Cortex of kidney (tissue), 1 donor: ENCODE measurements at places on chromosomes 7 and 10.

- no peak for DNase-seq
Measured at GRCh38 chr10:75234683-75235374, 928 bp downstream of the COMTD1 start.

DNA sequence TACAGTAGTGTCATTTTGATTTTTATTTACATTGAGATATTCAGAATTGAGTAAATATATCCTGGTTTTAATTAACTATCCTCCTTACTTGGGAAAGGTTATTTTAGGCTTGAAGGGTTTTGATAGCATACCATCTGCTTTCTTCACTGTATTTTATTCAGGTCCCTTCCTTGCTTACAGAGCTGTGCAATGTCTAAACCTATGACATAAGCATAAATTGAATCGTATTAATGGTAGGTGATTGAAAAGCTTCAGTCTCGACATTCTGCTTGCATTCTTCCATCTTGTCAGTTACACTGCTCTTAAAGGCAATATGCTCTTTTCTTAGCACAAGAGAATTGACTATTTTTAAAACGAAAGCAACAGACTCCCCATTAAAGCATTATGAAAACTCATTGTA lies 102.5 kb downstream of the ARID5B start:
- DNase-seq: no peak

DNA sequence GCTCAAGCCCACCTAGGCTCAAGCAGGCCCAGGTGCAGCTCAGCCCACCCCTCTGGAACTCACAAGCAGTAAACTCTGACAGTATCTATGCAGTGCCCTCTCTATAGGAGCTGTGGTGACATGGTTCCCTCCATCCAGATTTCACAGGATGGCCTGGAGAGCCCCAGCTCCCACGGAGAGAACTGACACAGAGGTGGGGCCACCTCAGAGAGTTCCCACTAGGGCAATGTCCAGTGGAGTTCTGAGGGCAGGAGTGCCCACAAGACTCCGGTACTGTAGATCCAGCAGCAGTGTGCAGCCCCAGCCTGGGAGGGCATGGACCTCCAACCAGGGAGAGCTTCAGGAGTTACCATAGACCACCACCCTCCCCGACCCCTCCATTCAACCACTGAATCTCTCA lies 37.3 kb upstream of the CNPY1 start:
- no peak for DNase-seq

DNA sequence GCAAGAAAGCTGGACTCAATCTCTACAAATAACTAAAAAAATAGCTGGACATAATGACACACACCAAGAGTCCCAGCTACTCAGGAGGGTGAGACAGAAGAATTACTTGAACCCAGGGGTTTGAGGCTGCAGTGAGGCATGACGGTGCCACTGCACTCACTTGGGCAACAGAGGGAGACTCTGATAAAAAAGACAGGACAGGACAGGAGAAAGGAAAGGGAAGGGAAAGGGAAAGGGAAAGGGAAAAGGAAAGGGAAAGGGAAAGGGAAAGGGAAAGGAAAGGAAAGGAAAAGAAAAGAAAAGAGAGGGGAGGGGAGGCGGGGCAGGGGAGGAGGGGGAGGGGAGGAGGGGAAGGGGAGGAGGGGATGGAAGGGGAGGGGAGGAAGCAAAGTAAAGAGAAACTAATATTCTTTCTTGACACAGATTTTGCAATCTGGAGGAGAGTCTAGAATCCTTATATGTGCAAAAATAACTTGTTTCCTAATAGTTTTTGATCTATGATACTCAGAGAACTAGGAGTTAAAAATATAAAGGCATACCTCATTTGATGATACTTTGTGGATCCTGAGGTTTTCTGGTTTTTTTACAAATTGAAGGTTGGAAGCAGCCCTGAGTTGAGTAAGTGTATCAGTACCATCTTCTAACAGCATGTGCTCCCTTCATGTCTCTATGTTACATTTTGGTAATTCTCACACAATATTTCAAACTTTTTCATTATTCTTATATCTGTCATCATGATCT lies 8.0 kb downstream of the SAR1A start:
- DNase-seq: no peak

GRCh38 chr10:71233482-71233892 lies 21.1 kb downstream of the UNC5B start:
- DNase-seq: no peak

DNA sequence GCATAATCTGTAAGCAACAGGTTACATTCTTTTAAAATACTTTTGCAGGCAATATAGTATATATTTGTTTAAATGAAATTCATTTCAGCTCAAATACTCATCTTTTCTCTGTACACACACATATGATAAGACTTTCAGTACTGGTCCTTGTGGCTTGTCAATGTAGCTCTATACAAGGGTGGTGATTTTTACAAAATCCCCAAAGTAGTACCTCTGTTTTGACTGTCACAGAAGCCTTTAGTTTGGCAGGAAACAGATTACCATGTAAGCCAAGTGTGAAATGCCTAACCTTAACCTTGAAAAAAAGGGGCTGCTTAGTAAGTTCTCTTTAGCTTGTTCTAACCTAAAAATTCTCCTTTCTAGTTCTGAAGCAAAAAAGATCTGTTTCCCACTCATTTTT lies 87.9 kb downstream of the KCND2 start:
- no peak for DNase-seq

GRCh38 chr7:101140746-101141382 lies 13.4 kb upstream of the AP1S1 start:
- DNase-seq: no peak

- no peak for DNase-seq
Measured at GRCh38 chr10:128097783-128098182, 28.4 kb downstream of the MKI67 start.

- DNase-seq: no peak
Measured at GRCh38 chr10:44043646-44044375, 341.1 kb downstream of the CXCL12 start.

DNA sequence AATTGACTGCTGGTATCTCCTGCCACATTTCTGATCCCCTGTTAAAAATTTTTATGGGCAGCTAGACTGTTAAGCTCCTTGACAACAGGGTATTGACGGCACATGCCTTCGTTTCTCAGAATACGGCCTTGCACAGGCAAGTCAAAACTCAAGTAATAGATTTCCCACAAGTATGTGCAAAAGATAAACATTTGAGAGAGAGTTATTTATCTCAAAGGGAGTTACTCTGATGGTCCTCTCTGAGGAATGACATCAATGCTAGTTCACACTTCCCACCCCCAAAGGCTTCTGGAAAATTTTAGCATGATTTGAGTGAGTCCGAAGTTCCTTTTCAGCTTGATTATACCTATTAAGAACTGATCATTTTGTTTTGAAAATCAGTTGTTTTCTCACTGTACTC lies 71.9 kb downstream of the JCAD start:
- DNase-seq: no peak

- no peak for DNase-seq
Measured at GRCh38 chr10:110241407-110241806, 34.0 kb downstream of the MXI1 start.

DNA sequence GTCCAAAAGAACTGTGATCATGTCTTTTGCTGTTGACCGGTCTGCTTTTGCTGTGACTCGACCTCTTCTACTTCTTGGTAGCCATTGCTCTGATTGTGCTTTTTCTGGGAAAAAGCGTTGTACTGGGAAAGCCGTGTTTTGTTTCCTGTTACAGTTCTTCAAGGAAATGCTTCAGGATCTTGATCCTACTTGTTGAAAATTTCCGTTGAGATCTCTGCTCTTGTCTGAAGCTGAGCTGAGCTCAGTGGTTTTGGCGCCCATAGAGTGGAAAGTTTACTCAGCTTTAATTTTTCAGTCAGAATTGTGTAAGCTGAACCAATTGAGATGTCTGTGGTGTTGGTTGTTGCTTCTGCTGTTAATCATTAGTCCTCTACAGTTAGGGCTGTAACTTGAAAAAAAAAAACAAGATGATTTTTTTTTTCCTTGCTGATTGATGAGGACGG lies 302.2 kb downstream of the CCDC3 start:
- DNase-seq: no peak

GRCh38 chr10:91778485-91778884 lies 19.7 kb upstream of the TNKS2 start:
- DNase-seq: no peak

- DNase-seq: no peak
Measured at GRCh38 chr10:51462076-51462779, 237.2 kb downstream of the CSTF2T start.

- no peak for DNase-seq
Measured at GRCh38 chr7:47440320-47440719, 141.6 kb downstream of the TNS3 start.

GRCh38 chr10:88314362-88314761 lies 268.8 kb downstream of the RNLS start:
- no peak for DNase-seq

GRCh38 chr10:80444646-80445319 lies 9.3 kb upstream of the TSPAN14 start:
- DNase-seq: no peak

DNA sequence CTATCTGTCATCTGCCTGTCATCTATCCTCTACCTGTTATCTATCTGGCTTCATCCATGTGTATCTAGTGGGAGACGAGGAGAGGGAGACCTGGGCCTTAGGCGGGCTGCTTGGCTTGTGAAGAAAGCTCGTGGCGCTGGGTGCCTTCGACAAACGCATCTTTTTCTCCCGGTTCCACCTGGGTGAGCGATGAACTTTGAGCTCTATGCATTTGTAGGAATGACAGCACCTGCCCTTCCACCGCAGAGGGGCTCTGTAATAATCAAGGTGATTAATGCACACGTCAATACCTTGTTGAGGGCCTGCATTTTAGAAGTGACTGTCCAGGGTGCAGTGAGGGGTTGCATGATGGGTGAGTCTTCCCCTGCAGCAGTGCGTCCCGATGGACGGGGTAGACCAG lies 2.6 kb upstream of the VIPR2 start:
- DNase-seq: no peak

GRCh38 chr7:2110610-2111396 lies 121.9 kb downstream of the MAD1L1 start:
- DNase-seq: no peak

- no peak for DNase-seq
Measured at GRCh38 chr10:44020322-44021111, 364.4 kb downstream of the CXCL12 start.

DNA sequence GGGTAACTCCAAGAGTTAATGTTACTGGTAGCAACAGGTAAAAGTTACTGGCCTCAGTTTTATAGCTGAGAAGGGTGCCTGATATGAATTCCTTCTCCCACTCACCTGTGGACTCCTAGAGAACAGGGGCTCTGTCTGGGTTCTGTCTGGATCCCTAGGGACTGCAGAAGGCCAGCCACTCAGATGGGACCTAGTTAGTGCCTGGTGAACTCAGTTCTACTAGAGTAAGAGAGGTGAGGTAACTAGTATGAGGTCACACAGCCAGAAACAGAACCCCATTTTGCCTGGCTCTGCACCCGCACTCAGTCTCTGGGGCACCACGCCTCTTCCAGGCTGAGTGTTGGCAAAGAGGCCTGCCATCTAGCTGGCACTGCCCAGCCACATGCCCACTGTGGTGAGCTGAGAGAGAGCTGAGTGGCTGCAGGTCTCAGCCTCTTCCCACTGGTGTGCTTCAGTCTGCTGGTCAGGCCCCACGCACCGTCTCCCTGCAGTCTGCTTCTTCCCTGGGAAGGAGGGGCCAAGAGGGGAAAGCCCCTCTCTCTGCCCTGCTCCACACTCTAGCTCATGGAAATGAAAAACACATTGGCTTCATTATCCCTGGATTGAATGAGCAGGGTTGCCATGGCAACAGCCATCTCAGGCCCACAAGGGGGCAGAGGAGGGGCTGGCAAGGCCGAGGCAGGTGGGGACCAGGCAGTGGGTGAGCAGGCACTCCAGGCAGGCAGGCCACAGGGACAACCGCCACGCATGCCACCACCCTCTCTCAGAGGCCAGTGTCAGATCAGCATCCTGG lies 110.6 kb downstream of the ZMIZ1 start:
- no peak for DNase-seq

DNA sequence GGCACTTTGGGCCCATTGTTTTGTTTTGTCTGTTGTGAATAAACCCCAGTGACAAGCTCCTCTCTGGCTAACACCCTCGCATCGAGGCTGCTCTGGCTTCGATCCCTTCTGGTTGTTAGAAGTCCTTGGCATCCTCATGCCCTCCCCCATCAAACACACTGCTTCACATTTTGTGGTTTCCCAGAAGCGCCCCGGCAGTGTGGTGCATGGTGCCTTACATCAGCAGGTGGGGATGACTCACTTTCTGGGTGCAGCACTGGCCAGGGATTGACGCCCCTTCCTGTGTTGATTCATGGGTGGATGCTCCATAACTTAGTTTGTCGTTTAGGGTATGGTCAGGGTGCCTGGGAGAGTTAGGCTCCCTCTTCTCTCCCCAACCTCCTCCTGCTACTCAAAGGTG lies 51.4 kb downstream of the PLPP4 start:
- no peak for DNase-seq

- DNase-seq: no peak
Measured at GRCh38 chr10:43316988-43317387, 50.1 kb upstream of the RASGEF1A start.

GRCh38 chr7:38129579-38129978 lies 48.5 kb upstream of the STARD3NL start:
- DNase-seq: no peak

DNA sequence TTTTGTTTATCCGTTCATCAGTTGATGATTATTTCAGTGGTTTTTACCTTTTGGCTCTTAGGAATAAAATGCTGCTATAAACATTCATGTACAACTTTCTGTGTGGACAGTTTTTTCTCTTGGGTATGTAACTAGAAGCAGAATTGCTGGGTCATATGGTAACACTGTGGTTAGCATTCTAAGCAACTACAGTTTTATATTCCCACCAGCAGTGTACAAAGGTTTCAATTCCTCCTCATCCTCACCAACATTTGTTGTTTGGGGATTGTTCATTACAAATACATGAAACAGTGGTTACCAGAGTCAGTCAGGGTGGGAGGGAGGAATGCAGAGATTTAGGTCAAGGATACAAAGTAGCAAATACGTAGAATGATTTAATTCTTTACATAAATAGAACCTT lies 97.0 kb downstream of the NPSR1 start:
- DNase-seq: no peak

DNA sequence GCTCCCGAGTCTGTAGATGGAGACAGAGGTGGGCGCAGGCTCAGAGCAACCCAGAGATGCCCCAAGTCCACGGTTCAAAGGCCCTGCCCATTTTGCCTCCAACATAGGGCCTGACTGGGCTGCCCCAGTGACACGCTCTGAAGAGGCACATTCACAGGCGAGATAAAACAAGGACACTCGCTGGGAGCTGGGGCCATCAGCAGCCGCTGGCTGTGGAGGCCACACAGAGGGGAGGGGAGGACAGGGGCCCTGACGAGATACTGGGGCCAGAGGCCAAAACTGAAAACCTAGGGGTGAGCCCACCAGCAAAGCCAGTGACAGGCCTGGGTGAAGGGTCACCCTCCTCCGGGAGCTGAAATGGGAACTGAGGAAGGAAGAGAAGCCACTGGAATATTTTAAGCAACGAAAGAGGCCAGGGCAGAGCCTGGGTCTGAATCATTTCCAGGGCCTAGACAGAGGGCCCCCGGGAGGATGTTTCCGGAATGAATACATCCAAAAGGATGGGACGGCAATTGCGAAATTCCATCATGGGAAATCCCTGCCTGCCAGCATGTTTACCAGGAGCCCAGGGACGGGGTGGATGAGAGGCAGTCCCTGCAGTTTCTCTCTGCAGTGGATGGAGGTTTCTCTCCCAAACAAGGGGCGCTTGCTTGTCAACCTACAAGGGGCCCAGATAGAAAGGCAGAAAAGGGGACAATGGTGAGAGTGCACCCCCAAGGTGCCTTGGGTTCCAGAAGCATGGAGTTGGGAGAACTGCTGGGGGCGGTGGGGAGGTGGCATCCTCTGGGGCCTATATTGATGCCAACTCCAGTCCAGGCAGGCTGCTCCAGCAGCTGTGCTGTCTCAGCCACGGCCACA lies 29.0 kb upstream of the HSPA12A start:
- DNase-seq: no peak
